Activated T-helper 1 cell treated with anti-CD3 and anti-CD28 coated beads, Interleukin-2, amount 50 U/mL, for 16 hours (primary cell): ENCODE measurements at places on chromosomes 2 and 18.

DNA sequence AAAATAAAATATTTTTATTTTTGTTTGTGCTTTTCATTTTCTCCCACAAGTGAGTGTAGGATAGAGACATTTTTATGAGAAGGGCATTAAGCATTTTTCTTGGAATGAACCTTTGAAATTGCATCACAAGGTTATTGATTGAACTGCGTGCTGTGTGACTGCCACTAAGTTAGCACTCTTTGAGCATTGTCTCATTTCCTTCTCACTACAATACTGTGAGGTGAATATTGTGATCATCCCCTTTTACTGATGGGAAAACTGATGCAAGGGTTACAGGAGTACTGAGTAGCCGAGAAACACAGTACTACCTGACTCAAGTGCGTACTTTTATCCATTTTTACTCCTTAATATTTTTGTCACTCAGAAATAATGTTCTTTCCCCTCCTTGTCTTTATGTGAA, 2.0 kb downstream of the NBEAL1 start:
- no peak for DNase-seq

DNA sequence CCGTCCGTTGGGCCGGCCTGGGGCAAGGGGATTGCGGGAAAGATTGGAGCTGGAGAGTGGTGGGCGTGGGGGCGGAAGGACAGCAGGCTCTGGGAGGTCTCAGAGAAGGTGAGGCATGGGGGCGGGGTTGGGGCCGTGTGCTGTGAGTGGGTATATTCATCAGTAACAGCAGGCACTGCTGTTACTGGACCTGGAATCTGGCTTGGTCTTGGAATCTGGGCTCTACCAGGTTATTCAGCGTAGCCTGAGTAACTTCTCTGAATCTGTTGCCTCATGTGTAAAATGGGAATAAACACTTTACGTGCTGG, 435 bp downstream of the RNF181 start:
- DNase-seq: no peak

DNA sequence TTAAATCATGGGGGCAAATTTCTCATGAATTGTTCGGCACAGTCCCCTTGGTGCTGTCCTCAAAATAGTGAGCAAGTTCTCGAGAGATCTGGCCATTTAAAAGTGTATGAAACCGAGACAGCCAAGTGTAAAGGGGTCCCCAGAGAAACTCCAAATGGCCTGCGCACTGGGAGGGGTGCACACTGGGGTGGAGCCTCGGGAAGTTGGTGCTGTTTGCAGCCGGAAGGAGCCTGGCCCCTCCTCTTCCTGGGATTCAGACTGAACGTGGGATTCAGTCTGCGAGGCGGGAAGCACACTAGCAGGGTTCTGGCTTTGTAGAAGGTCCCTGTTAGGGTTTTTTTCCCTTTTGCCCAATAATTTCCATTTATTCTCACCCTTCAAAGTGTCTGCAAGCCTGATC, 48.8 kb downstream of the RABL2A start:
- DNase-seq: no peak

DNA sequence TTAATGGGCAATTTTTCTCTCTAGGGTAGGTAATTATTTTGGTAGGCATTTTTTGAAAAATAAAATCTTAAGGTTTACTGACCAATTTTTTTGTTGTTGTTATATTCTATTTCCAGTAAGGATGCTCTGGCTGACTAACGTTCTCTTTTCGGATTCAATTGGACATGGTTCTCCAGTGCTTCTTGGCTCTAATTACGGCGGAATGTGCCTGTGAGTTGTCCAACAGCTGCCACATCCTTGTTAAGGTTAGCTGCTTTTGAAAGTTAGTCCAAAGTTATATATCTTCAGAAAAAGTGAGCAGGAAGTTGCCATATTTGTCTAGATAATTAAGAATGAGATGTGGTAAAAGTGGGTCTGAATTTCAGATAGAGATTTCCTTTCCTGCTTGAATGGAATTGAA, 45.8 kb upstream of the SMIM21 start:
- DNase-seq: no peak

DNA sequence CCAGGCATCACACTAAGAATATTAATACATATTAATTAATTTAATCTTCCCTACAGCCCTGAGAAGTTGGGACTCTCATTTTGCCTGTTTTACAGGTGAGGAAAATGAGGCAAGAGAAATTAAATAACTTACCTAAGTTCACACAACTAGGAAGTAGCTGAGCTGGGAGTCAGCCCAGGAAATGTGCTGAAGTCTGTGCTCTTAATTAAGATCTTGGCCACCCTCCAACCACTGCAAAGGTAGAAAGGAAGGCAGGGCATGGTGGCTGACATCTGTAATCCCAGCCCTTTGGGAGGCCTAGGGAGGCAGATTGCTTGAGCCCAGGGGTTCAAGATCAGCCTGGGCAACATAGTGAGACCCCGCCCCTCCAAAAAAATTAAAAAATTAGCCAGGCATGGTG, 12.9 kb upstream of the MGAT4A start:
- no peak for DNase-seq

DNA sequence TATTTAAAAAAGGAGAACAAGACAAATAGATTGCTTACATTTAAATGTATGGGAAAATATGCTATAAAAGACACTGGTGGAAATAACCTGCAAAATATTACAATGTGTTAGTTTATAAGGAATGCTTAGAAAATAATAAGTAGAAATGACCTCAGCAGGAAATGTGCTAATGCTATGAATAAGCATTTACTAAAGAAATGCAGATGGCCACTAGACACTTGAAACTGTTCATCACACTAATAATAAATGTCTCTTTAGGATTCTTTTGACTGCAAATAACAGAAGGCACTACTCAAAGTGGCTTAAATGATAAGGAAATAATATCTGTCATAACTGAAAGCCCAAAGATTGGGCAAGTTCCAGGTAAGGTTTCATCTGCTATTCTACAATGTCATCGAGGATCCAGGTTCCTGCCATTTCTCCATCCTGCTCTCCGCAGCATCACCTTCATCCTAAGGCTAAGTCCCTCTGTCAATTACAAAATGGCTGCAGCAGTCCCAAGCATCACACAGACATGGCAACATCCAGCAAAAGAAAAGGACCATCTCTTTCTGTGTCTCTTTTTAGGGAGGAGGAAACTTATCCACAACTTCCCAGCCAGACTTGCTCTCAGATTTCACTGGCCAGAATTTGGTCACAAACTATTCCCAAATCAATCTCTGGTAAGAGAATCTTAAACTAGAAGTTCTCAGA, 21.9 kb downstream of the METTL8 start:
- DNase-seq: no peak

DNA sequence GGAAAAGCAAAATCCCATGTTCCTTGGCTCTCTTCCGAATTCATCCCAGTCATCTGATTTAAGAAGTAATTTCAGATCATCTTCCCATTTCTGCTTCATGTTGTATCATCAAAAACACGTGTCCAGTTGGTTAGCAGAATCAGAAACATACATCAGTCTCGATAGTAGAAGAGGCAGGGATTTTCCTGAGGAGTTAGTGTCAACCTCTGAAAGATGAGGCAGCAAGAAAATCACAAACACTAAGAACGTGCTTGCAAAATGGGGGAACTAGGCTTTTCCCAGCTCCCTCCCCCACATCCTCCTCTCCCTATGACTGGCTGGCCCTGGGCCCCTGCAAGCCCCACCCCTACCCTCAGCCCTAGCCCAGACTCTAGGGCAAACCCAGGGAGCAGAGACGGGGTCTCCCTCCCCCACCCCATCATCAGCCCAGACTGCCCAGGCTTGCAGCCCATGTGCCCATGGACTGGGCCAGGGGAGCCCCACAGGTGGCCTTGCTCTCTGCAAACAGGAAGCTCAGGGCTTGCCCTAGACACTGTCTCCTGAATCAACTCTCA, 161.0 kb upstream of the ID2 start:
- no peak for DNase-seq

DNA sequence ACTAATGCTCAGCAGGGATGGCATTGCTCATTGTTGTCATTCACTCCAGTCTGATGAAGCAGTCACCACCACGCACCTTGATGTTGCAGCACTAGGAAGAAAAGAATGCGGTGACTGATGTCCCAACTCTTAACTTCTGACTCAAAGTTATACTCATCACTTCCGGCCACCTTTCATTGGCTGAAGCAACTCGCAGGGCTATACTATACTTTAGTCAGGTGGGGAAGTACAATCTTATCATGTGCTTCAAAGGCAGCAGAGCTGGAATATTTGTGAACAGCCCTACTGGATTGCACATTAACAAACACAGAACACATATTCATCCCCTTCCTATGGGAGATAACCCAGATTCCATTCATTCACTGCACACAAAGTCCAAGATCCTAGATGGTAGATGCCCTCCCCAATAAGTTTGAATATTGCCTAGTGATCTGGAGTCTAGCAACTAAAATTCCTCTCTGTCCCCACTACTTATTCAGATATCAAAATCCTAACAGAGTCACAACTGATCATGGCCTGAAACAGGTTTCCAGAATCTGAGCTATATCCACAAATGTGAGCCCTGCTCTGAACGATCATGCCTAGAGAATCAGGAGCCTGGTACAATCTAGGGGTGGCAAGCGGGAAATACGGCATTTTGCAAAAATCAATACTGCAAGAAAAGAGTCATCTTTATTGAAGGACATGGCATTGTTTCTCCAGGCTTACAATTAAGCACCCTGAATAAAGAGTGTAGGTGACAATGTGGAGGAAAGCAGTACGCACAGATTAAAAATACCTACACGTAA, 3.4 kb upstream of the SPATS2L start:
- no peak for DNase-seq

- no peak for DNase-seq
These were observed 16.5 kb downstream of the MFF start for GRCh38 chr2:227341553-227341952.

- DNase-seq: no peak
These were observed 253.8 kb downstream of the TNS1 start for GRCh38 chr2:217749008-217749407.

GRCh38 chr18:75124991-75125381, 84.0 kb downstream of the PTGR3 start:
- no peak for DNase-seq
